Adipose tissue (tissue), 3 donors: ENCODE measurements at places on chromosomes 16 and 17. TPM values are rescaled to one million over a fixed set of nuclear protein-coding genes. Genes with fewer than 3 reads are reported as not detected.

Gene HLF
- polyA plus RNA-seq: 2.6 TPM

Gene NMRAL1
- 36.4 TPM for polyA plus RNA-seq

Gene CD7
- polyA plus RNA-seq: 4.7 TPM

Gene UMOD
- polyA plus RNA-seq: not detected

Gene CLEC18B
- polyA plus RNA-seq: 0.71 TPM

Gene MYH13
- not detected for polyA plus RNA-seq
